ENCODE measurements at places on chromosomes 1 and 21.

GRCh38 chr1:98294127-98294526 is 367.4 kb upstream of the SNX7 start:
- no peak for DNase-seq

DNA sequence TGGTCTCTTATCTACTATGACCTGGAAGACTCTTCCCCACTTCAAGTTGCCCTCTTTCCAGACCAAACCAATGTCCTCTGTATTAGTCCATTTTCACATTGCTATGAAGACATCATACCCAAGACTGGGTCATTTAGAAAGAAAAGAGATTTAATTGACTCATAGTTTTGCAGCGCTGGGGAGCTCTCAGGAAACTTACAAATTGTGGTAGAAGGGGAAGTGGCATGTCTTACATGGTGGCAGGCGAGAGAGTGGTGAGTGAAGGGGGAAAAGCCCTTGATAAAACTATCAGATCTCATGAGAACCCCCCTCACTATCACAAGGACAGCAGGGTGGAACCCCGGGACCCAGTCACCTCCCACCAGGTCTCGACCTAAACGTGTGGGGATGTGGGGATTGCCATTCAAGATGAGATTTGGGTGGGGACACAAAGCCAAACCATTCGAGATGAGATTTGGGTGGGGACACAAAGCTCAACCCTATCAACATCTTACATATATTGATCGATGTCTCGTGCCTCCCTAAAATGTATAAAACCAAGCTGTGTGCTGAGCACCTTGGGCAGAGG is 14.2 kb upstream of the AGPAT3 start:
- no peak for DNase-seq

- DNase-seq: no peak
Observed at GRCh38 chr1:8625981-8626898, 191.2 kb downstream of the RERE start.

DNA sequence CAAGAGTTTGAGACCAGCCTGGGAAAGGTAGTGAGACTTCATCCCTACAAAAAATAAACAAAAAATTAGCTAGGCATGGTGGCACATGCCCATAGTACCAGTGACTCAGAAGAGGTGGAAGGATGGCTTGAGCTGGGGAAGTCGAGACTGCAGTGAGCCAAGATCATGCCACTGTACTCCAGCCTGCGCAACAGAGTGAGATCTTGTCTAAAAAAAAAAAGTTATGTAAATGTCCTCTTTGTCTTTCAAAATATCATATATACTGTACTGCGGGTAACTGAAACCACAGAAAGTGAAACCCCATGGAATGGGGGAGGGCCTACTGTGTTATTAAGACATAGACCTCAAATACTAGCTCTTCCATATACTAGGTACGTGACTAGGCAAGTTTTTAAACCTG is 20.8 kb downstream of the ACADM start:
- no peak for DNase-seq

DNA sequence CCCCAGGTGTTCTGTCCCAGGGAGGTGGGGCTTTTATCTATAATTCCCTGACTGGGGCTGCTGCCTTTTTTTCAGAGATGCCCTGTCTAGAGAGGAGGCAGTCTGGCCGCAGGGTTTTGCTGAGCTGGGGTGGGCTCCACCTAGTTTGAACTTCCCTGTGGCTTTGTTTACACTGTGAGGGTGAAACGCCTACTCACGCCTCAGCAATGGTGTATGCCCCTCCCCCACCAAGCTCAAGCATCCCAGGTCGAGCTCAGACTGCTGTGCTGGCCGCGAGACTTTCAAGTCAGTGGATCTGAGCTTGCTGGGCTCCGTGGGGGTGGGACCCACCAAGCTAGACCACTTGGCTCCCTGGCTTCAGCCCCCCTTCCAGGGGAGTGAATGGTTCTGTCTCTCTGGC is 124.3 kb downstream of the CENPF start:
- DNase-seq: no peak

DNA sequence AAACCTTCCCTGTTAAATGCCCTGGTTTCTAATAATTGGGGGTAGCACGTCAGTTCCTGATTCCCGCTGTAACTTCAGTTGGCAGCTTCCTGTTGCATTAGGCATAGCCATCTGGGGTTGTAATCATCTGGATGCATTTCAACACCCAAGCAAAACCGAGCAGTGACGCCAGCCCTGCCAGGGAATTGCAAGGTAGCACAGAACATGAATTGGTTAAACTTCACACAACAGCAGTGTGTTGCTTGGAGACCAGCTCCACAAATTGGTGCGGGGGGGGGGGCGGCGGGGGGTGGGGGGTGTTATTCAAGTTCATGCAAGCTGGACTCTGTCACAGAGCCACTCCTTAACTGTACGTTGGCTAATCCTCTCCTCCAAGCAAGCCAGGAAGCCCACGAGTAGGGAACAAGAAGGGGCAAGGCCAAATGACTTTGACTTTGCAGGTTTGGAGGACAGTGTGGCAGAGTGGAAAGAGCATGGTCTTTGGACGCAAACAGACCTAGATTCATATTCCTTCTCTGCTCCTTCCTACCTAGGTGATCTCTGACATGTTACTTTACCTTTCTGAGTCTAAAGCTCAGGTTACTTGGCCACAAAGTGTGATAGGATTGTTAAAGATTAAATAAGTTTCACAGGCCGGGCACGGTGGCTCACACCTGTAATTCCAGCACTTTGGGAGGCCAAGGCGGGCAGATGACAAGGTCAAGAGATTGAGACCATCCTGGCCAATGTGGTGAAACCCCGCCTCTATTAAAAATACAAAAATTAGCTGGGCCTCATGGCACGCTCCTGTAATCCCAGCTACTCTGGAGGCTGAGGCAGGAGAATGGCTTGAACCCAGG is 4.7 kb downstream of the LAX1 start:
- no peak for DNase-seq

DNA sequence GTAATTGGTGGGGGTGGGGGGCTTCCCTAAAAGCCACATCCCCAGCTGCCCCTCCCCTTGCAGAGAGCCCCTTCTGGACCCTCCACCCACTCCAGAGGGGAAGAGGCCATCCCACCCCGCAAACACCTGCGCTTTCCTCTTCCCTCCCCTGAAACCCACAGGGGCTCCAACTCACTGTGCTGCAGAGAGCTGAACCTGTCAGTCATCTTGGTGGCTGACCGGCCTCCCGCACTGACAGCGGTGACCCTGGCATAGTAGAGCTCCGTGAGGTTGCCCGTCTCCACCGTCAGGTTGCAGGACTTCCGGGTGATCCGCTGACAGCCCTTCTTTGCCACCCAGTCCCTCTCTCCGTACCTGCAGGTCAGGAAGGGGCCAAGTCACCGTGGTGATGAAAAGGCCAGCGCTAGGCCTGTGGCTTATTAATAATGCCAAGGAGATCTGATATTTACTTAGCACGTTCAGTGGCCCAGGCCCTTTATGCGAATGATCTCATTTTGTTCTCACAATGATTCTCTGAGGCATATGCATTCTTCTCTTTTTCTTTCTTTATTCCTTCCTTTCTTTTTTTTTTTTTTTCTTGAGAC is 5.9 kb downstream of the IL22RA1 start:
- DNase-seq: no peak

DNA sequence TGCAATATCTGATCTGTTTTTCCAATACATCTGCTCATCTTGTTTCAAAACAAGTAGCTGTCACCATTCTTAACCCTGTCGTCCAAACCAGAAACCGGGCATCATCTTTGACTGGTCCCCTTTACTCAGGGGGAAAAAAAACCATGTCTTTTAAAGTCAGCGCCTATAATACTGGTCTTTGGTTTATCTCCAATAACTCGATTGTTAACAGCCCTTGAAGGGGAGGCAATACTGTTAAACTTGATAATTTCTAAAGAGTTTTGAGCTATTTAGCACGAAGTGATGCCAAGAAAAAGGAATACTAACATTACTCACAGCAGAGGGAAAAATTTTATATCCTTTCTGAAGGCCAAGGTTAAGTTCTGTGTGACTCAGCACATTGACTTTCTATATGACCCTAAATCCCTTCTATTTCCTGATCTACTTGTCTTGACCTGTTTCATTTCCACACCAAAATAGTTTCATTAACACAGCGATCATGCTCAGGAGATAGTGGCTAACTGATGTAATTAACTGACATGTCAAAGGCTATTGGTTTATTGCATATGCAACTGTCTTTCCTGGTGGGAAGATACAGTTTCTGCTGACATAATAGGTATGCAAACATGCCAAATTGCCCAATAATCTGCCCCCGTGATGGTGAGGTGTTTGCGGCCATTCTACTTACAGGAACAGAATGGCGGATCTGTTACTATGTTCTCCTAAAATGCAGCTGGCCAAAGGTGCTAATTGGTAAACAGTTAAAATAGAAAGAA is 59.1 kb downstream of the NFIA start:
- no peak for DNase-seq

Data from stimulated activated CD4-positive, alpha-beta T cell treated with anti-CD3 and anti-CD28 coated beads, TNF-alpha, amount 100 ng/mL, for 1 hour (primary cell).